Activated naive CD8-positive, alpha-beta T cell treated with anti-CD3 and anti-CD28 coated beads, Interleukin-2, amount 50 U/mL, for 24 hours (primary cell): ENCODE measurements at places on chromosomes 12 and 14.
A peak's percentile ranks its signal among the peaks of the same experiment; 100 is the strongest.

DNA sequence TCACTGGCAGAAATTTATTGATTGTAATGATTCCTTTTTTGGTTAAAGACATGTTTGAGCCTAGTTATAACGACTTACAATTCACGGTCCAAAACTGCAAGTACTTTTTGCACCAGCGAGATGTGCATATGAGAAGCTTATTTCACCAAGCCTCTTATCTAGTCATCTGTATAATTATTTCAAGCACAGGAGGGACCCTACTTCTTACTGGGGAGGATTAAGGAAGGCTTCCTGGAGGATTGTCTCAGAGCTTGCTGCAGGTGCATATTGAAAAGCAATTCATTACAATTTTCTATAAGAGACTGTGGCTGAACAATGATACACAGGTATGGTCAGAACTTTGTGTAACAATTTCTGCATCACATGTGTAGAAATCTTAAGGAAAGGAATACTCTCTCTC is 152.9 kb downstream of the CAND1 start:
- no peak for DNase-seq

DNA sequence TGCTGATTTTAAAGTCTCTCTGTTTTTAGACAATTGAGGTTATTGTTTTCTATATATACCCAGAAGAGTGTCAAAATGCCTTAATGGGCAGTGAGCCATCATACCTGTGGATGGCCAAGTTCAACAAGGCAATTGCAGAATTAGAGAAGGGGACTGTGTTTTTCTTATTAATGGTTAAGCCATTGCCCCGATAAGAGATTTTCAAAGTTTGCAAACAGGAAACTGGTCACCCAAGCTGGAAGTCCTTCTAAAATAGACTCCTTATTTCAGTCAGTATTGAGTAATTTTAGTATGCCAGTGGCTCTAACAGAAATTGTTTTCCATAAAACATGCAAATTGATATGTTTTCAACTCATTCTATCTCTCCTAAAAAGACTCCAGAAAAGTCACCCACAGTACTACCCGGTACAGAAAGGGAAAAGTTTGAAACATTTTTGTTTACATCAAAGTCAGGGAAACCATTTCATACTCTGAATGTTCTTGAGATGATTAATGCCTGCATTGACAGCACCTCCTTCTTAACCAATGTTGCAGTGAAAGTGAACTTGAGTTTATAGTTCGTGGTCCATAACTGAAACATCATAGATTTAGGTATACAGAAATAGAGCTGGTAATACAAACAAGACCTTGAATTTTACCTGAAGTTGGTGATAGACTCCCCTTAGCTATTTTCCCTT is 191.1 kb downstream of the TMX1 start:
- no peak for DNase-seq

GRCh38 chr14:94960285-94961001 is 190.5 kb upstream of the GSC start:
- DNase-seq = no peak

GRCh38 chr12:132444957-132445883 is 44.7 kb upstream of the FBRSL1 start:
- DNase-seq = peak; percentile 84
